Cardiac muscle cell (in vitro differentiated cells and primary cell): ENCODE measurements at places on chromosomes 12 and 14. TPM values are rescaled to one million over a fixed set of nuclear protein-coding genes. Genes with fewer than 3 reads are reported as not detected.

DNA sequence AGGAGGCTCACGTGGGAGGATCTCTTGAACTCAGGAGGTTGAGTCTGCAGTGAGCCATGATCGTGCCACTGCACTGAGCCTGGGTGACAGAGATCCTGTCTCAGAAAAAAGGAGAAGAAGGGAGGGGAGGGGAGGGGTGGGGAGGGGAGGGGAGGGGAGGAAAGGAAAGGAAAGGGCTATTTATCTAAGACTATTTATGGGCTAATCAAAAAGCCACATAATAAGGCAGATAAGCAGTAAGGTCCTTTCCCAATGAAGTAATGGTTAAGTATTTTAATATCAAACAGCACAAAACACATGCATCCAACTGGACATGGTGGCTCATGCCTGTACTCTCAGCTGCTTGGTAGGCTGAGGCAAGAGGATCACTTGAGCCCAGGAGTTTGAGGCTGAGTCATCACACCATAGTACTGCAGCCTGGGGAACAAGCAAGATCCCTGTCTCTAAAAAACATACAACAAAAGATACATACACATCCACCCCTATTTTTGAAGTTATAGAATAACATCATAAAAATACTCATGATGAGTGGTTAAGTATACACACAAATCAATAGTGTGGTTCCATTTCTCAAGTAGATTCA is 9.7 kb downstream of the PAWR start:
- DNase-seq, result peak; percentile 51

DNA sequence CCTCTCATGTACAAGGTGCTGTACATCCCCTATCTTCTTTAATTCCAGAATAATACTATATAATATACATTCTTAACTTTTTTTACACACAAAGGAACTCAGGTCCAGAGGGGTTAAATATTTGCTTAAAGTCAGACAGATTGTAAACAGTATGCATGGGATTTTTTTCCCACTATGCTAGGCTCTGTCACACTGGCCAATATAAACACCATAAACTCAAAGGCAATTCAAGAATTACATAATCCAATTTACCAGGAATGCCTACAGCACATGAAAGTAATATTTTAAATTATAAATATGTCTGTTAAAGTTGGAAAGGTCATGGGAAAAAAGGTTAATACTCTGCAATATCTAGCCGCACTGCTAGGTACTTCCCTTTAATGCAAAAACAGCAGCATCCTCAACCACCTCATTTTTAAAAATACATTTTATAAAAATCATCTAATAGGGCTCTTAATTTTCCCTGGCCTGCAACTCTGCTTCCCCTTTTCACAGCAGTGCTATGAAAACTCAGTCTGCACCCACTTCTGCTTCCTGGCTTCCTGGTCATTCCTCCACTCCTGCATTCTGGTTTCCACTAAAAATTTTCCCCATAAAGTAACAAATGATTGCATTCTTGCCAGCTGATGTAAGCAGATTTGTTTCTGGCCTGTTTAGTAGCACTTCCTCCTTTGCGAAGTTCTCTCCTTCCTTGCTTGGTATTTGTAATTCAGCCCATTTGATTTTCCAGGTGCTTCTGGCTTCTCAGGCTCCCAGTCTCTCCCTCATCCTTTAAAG is 128.1 kb downstream of the ITPR2 start:
- DNase-seq, result no peak

TDRD9 gene
- 0.31 TPM in 1 of 2 replicates, not detected in the other for polyA plus RNA-seq

LRTM2 gene
- not detected in 2 replicates for polyA plus RNA-seq

- no peak for DNase-seq
These were observed 253.4 kb upstream of the SFSWAP start for GRCh38 chr12:131457331-131458047.

- peak; percentile 40 for DNase-seq
These were observed 1.1 kb upstream of the PRKAG1 start for GRCh38 chr12:49019443-49020324.

GRCh38 chr12:82593143-82593542 is 93.6 kb upstream of the TMTC2 start:
- DNase-seq, result no peak

- DNase-seq, result no peak
These were observed 81.7 kb downstream of the CRADD start for GRCh38 chr12:93758801-93759373.

POTEM gene
- polyA plus RNA-seq, result not detected in 2 replicates

DNA sequence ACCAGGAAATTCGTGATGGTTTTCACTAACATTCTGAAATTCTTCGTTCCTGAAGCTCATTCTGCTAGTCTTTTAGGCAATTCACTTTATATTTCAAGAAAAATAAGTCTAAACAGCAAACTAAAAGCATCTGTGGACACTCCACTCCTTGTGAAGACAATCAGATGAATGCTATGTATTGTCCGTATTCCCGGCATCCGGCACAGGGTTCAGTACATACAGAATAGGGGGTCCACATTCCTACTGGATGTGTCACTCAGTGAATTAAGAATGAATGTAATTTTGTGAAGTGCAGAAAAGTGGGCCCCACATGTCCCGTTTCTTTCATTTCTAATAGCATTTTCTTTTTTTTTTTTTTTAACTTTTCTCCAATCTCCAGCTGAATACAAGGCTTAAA is 241.3 kb downstream of the GRIN2B start:
- no peak for DNase-seq

ABHD12B gene
- 0.94 and 1.2 TPM in 2 replicates for polyA plus RNA-seq

PRIMA1 gene
- 0.53 and 2.1 TPM in 2 replicates for polyA plus RNA-seq

GRCh38 chr14:71399057-71399487 is 491.8 kb downstream of the PCNX1 start:
- no peak for DNase-seq

- DNase-seq, result no peak
These were observed 5.8 kb upstream of the BIN2 start for GRCh38 chr12:51329742-51330141.

- no peak for DNase-seq
These were observed 25.8 kb downstream of the SNRNP35 start for GRCh38 chr12:123483602-123484248.

NDUFB1 gene
- polyA plus RNA-seq, result 458 and 613 TPM in 2 replicates

DNA sequence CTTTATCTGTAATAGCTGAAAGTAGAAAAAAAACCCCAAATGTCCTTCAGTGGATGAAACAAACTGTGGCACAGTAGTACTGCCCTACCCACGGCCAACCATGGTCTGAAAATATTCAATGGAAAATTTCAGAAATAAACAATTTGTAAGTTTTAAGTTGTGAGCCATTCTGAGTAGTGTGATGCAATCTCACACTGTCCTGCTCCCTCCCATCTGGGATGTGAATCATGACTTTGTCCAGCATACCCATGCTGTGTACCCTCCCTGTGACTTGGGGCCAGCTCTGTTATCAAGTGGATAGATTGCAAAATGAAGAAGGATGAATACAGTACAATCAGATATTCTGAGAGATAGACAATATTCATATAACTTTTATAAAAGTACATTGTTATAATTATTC is 106.2 kb downstream of the SMOC1 start:
- DNase-seq, result no peak

GRCh38 chr12:7989827-7990491 is 42.6 kb upstream of the FOXJ2 start:
- no peak for DNase-seq

ACSM4 gene
- polyA plus RNA-seq, result not detected in 2 replicates

OAS2 gene
- not detected in 2 replicates for polyA plus RNA-seq

FBLN5 gene
- polyA plus RNA-seq, result 1.6 and 1.9 TPM in 2 replicates

DNA sequence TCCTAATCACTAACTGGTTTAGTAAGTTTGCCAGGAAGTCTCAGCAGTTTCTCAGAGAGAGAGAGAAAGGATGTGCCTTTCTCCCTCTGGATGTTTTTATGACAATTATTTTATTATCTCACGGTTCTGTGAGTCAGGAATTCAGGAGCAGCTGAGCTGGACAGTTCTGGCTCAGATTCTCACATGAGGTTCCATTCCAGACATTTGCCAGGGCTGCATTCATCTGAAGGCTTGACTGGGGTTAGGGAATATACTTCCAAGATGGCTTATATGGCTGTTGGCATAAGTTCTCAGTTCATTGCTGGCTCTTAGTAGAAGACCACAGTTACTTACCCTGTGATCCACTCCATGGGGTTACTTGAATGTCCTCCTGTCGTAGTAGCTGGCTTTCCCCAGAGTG is 101.2 kb upstream of the ATF7IP start:
- no peak for DNase-seq

SLC7A8 gene
- polyA plus RNA-seq, result 12.6 and 14.0 TPM in 2 replicates
